ENCODE measurements at places on chromosomes 2 and 18.

- no peak for DNase-seq
Measured at GRCh38 chr2:209431701-209432100, 7.9 kb downstream of the MAP2 start.

- DNase-seq, result no peak
Measured at GRCh38 chr18:46294318-46294717, 190.1 kb downstream of the HAUS1 start.

- DNase-seq, result no peak
Measured at GRCh38 chr2:216637472-216637871, 4.3 kb downstream of the IGFBP2 start.

GRCh38 chr2:145108361-145108778 lies 588.5 kb upstream of the ZEB2 start:
- no peak for DNase-seq

DNA sequence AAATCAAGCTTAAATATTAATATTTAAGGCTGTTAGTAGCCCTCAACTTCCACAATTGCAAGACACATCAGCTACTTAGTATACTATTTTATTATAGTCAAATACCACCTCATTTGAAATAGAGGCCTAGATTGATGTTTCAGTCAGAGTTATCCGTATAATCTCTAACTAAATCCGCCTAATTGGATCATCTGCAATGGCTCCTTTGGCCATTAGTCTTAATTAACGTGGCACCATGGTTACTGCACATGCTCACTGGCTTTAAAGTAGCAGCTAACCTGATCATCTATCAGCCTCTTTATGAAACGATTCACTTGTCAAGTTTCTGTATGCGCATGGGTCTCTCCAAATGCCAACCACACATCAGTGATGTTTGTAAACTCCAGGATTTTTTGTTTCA lies 112.3 kb downstream of the COLEC12 start:
- DNase-seq, result no peak

DNA sequence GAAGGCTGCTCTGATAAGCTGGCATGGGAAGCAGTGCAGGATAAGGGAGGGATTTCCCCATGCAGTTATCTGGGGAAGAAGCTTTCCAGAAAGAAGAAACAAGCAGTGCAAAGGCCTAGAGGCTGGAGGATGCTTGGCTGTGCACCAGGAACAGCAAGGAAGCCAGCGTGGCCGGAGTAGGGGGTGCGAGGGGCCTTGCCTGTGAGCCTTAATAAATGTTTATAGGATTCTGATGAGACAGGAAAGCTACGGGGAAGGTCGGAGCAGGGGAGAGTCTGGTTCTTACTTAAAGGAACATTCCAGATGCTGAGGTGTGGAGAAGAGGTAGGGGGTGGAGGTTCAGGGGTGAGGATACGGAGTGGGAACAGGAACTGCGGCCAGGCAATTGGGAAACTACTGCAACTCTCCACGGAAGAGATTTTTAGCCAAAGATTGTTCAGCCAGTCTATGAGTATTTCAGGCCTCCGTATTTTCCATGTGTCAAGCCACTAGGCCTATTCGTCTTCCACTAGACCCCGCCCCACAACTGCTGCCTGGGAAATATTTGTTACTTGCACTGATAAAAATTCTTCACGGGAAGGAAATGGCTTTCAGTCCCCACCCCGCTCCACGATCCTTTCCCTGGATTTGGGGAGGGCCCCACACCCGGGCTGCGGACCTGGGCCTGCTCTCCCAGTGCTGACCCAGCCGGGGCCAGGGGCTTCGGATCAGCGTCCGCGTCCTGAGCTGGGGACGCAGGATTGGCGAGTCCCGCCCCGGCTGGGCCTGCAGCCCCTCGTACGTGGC lies 516 bp downstream of the EIF2AK2 start:
- DNase-seq, result no peak

DNA sequence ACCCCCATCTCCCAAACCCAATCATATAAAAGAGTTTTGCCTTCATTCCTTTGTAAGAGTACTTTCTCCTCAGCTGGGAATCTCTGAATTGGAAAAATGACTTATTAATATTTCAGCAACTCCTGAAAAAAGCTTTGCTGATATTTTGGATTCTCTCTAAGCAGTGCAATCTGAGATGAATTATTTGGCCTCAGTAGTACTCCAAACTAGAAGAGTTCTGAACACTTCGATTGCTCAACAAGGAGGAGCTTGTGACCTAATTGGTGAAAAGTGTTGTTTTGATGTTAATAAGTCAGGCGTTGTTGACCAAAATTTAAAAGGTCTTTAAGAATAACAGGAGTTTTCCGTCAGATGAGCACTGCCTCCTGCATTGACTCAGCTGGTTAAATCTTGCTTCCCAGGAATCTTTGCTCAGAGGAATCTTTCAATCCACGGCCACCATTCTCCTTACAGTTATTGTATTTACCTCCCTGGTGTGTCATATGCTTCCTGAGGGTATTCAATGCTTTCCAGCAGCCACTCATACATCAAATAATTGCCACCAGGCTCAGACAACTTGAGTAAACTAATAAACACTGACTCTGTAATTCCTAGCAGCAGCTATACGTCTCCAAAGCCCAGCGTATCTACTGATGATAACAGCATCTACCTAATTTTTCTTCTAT lies 24.5 kb upstream of the LIPG start:
- no peak for DNase-seq

GRCh38 chr2:115584507-115584906 lies 1142.1 kb downstream of the DPP10 start:
- no peak for DNase-seq

DNA sequence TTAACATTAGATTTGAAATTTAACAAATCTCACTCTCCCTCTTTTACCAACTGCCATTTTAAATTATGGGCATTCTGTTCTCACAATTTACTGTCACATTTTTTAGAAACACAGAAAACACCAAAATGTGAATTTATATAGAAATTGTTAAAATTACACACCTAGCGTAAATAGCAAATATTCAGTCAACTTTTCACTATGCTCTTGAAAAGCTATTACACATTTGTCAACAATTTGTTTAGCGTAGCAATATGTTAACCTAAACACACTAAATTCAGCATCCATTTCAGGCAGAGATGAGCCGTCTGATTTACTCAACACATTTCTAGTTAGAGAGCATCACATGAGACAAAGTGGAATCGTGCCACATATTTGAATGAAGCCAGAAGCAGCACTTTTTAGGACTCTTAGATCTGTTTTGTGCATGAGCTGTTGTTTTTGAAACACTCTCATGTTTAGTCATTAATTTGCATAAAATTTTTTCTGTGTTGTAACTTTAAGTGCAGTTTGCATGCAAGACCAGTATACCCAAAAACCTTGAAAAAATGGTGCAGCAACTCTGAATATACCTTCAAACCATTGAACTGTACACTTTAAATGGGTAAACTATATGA lies 8.2 kb downstream of the TTC32 start:
- DNase-seq, result no peak

GRCh38 chr2:112048887-112049286 lies 6.2 kb upstream of the TMEM87B start:
- no peak for DNase-seq

GRCh38 chr2:188364033-188364630 lies 72.5 kb downstream of the GULP1 start:
- peak; percentile 98 for DNase-seq

- no peak for DNase-seq
Measured at GRCh38 chr2:49271060-49271606, 116.8 kb upstream of the FSHR start.

DNA sequence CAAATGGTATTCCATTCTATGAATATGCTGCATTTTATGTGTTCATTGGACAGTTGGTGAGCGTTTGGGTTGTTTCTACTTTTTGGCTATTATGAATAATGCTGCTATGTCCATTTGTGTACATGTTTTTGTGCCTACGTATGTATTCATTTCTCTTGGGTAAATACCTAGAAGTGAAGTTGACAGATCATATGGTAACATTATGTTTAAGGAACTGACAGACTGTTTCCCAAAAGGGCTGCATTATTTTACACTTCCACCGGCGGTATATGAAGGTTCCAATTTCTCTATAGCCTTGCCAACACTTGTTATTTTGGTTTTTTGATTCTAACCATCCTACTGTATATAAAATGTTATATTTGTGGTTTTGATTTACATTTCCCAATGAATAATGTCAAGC lies 703.9 kb upstream of the CDH2 start:
- DNase-seq, result no peak

- no peak for DNase-seq
Measured at GRCh38 chr18:78174737-78175136, 804.9 kb upstream of the SALL3 start.

DNA sequence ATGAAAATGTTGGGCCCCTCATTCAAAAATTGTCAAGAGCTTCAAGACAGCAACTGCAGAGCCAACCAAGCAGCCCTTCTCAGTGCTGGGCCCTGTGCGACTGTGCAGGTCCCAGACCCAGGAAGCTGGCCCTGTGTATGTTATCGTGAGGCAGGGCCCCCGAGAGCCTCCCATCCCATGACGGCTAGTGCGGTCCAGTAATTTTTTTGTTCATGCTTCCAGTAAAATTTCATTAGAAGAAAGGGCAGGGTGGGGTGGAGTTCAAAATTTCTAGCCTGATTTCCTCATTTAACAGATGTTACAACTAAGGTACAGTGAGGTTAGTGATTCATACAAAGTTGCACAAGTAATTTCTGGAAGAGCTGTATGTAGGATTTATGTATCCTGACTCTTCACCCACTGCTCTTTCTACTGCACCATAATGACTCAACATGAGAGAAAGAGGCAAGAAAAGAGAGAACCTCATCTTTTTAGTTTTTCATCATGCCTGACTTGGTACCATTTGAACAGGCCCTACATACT lies 105.5 kb downstream of the ZEB2 start:
- DNase-seq, result no peak

GRCh38 chr2:203500951-203501350 lies 34.1 kb downstream of the RAPH1 start:
- DNase-seq, result no peak

GRCh38 chr2:133418021-133418420 lies 150.2 kb downstream of the NCKAP5 start:
- DNase-seq, result no peak

DNA sequence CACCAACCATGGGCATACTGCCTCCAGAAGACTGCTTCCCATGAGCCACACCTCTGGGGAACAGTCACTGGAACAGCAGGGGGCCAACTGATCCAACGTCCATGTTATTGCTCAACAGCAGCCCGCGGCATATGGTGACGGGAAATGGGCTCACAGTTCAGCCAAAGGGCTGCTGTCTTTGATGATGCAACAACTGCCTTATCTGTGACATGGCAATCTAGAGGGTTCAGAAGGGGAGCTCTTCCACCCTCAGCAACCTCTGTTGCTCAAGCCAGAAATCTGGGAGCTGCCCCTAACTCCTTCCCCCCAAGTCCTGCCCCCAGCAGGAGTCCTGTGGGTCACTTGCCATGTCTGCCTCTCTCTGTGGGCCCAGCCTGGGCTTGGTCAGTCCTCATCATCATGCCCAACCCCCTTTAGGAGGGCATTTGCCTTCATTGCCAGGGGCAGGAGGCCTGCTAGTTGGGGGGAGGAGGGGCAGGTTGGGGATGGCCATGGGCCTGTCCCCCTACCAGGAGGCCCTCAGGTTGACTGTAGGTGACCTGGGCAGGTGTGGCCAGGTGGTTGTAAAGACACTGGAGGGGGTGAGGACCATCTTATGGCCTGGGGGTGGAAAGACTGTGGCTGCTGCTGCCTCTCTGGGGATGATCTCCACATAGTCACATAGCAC lies 212.9 kb downstream of the CYP26B1 start:
- DNase-seq, result no peak

DNA sequence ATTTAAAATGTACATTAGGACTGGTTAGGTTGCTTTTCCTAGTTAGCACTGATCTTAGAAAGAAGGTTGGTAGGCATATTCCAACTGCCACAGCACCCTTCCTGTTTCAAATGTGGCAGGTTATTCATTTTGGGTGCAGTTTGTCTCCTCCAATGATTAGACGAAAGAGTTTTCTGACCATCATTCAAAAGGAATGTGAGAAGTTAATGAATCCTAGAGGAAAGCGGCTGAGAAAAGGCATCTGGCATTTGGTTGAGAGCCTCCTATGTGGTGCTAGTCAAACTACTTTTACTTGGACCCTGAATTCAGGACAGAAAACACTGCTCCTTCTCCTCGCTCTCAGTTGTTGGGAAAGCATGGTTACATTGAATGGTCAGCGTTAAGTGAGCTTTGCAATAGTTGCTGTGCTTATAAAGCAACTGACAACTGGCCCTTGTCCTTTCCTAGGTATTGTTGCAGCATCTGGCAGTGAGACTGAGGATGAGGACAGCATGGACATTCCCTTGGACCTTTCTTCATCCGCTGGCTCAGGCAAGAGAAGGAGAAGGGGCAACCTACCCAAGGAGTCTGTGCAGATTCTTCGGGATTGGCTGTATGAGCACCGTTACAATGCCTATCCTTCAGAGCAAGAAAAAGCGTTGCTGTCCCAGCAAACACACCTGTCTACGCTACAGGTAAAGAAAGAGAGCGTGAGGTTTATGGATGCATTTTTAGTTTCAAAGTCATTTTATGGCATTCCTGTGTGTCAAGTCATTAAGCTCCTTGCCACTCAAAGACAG lies 6.1 kb downstream of the TGIF1 start:
- DNase-seq, result no peak

DNA sequence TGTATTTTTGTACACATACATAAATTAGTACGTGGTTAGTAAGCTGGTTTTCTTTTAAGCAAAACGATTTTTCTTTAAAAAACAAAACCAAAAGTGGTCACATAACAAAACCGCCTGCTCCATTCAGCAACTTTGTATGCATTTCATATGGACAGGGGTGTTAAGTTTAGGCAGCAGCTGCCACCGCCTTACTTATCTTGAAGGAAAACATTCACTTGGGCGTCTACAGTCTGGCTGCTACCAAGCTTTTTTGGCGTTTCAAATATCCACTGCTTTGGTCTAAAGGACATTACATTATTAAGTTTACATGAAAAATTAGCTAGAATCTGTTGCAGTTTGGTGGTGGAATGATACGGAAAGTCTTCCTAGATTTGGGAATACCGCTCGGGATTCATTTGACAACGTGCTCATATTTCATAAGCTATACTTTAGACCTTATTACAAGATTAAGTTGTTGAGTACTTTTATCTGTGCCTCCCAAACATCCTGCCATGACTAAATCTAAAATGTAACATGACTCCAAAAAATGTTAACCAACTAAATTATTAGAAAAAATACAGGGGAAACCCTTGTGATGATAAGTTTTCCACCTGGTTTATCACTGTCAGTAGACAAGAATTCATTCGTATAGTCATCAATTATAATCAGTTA lies 214.8 kb downstream of the NEDD4L start:
- no peak for DNase-seq

GRCh38 chr2:159963700-159964099 lies 98.7 kb downstream of the PLA2R1 start:
- no peak for DNase-seq

GRCh38 chr2:225597911-225598310 lies 198.4 kb downstream of the NYAP2 start:
- no peak for DNase-seq

- no peak for DNase-seq
Measured at GRCh38 chr2:84969511-84970209, 1.3 kb upstream of the KCMF1 start.

GRCh38 chr2:62305421-62306176 lies 109.7 kb downstream of the B3GNT2 start:
- DNase-seq, result no peak

- DNase-seq, result no peak
Measured at GRCh38 chr2:119732601-119733164, 27.0 kb upstream of the PTPN4 start.
